Stimulated activated CD4-positive, alpha-beta T cell treated with anti-CD3 and anti-CD28 coated beads, TNF-alpha, amount 100 ng/mL, for 4 hours (primary cell): ENCODE measurements at places on chromosomes 4 and X.

GRCh38 chrX:109709129-109709631, 23.9 kb downstream of the ACSL4 start:
- DNase-seq, result no peak

DNA sequence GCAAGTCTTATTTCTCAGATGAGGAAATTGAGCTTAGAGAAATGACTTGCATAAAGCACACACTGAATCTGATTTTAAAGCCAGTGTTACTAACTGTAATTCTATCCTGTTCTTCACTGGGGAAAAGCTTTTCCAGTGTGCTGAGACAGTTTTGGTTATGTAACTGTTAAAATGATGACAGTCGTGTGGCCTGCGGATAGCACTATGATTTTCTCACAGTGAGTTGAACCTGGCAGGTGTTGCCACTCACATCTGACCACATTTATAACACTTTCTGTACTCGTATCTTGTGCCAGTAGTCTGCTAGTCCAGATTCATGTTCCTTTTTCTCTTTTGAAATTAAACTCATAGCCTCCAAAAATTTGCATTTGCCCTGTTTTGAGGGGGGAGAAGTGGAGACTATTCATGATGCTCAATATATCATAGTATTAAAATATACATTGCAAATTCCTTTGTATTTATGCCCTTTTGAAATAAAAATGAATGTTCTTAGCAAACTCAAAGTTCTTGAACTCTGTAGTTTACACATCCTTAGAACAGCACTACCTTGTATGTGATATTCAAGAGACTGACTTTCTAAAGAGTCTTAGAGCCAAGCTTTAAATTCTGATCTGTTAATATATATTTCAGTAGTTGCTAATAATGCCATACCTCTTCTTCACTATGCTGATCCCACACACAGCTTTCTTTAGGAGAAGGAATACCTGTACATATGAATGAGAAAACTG, 132.3 kb downstream of the PDLIM5 start:
- no peak for DNase-seq

DNA sequence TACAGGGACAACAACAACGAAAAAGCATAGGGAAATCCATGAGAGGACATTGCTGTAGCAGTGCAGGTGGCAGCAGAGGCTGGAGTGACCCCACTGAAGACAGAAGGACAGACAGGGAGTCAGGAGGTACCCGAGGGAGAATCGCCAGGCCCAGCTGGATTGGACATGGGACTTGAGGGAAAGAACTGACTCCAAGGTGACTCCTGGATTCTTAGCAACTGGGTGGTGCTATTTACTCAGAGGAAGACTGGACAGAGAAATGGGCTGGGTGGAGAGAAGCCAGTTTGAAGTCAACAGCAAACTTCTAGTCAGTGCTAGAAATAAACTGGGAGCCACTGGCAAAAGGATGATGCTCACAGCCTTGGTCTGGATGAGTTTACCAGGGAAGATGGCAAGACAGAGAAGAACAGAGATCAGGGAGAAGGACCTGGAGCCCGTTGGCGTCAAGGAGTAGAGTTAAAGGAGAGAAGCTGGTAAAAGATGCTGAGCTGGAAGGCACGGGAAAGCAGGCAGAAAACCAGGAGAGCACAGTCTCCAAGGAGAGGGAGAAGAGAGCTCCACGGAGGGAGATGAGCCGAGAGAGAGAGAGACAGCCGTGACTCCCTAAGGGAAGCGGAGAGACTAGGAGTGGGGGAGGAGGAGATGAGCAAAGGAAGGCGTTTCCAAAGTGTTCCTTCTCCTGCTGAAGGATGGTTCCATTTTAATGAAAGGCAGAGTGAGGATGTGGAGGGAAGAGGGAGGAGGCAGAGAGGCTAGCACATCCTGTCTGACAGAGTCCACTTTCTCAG, 119.4 kb downstream of the AFAP1 start:
- no peak for DNase-seq

GRCh38 chr4:86957215-86957614, 22.4 kb downstream of the AFF1 start:
- no peak for DNase-seq

- DNase-seq, result no peak
These were observed 1420.1 kb upstream of the TENM3 start for GRCh38 chr4:180823108-180823507.

GRCh38 chrX:69280933-69281332, 115.7 kb upstream of the PJA1 start:
- DNase-seq, result no peak

DNA sequence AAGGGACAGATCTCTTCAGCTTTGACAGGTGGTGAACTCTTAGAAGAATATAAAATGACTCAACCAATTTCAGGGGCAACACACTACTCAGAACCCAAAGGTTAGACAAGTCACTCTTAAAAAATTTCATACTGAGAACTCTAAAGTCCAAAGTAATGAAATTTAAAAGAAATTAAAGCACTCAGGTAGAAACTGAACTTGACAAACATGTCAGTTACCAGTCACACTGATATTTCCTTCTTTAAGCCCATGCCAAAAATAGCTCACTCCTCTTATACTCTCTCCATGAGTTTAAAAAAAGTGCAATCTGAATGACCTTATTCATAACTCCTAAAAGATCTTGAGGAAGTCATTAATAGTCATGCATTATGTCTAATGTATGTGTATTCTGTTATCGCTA, 40.3 kb downstream of the AMMECR1 start:
- DNase-seq, result no peak

DNA sequence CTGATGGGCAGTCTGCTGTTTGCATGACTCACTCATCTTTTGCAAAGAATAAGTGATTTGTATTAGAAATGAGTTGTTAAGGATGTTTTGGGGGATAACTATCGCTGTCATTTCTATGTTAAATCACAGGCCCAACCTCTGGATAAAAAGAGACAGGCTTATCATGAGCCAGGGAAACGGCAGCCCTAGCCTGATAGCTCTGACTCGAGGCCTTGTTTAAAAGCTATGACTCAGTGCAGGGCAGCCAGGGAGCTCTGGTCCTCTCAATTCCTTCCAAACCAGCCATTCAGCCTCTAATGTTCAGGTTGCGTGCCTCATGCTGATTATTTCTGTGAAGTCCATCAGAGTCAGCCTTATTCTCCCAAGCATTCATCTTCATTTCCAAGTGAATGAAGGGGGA, 305.9 kb upstream of the HAND2 start:
- DNase-seq, result no peak

GRCh38 chr4:1582227-1582626, 101.9 kb downstream of the FAM53A start:
- no peak for DNase-seq

- DNase-seq, result no peak
These were observed 3.8 kb downstream of the CHST7 start for GRCh38 chrX:46577221-46578005.

DNA sequence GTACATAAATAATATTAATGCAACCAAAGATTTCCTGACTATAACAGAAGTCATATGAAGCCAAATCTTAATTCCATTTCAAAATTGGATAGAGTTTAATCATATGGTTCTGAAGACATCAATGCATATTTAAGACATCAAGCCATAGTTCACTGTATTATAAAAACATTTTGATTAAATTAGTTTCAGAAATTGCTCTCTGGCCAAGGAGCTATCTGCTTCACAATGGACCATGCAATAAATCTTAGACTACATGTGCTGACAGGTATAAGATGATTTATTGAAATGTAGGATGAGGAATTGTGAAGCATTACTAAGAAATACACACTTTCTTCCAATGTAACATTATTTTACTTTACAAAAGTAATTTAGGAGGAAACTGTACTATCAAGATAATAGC, 81.6 kb downstream of the MID1 start:
- DNase-seq, result no peak

- DNase-seq, result no peak
These were observed 550.3 kb downstream of the RAB28 start for GRCh38 chr4:12933760-12934221.

- DNase-seq, result no peak
These were observed 56.3 kb downstream of the SERTM2 start for GRCh38 chrX:111567542-111568255.

DNA sequence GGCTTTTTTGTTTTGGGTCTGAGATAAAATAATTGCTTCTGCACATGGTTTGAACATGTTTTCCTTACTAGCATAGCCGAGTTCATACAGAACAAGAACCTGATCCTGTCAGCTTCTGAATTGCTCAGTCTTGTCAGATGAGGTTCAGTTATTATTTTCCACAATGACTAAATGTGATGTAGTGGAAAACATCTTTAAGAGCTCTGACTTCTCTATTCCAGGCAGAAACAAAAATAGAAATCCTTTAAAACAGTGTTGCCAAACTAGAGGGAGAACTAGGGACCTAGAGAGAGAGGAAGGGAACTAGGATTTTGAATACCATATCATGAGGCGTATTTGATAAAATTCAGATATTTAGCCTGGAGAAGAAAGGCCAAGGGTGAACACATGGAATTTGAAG, 2.0 kb downstream of the ATP6AP2 start:
- no peak for DNase-seq

GRCh38 chr4:13912966-13913365, 285.4 kb upstream of the BOD1L1 start:
- DNase-seq, result no peak

DNA sequence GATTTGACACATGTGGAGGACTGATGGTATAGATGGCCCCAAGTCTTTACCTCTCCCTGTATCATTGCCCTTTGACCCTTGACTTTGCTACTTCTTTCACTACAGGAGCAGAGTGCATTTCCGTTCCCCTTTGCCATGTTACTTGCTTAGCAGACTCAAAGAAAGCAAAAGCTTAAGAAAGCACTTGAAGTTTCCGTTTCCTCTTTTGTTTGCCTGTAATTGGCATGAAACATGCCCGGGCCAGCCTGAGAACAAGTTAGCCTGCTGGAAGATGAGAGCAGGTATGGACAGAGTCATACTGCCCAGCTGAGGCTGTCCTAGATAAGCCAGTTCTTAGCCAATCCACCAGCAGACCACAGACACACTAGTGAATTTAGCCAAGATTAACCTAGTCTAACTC, 206.0 kb downstream of the BCOR start:
- no peak for DNase-seq

- no peak for DNase-seq
These were observed 70.4 kb downstream of the FGFBP1 start for GRCh38 chr4:15868111-15868510.

- DNase-seq, result no peak
These were observed 235.4 kb downstream of the SPRY1 start for GRCh38 chr4:123631786-123632692.

GRCh38 chrX:68693481-68694434, 46.3 kb downstream of the STARD8 start:
- no peak for DNase-seq

GRCh38 chrX:24398766-24399165, 38.3 kb downstream of the SUPT20HL1 start:
- no peak for DNase-seq

- DNase-seq, result no peak
These were observed 954.3 kb downstream of the PCDH7 start for GRCh38 chr4:31674313-31674947.

- DNase-seq, result no peak
These were observed 448.2 kb upstream of the FAT1 start for GRCh38 chr4:187171706-187172339.

DNA sequence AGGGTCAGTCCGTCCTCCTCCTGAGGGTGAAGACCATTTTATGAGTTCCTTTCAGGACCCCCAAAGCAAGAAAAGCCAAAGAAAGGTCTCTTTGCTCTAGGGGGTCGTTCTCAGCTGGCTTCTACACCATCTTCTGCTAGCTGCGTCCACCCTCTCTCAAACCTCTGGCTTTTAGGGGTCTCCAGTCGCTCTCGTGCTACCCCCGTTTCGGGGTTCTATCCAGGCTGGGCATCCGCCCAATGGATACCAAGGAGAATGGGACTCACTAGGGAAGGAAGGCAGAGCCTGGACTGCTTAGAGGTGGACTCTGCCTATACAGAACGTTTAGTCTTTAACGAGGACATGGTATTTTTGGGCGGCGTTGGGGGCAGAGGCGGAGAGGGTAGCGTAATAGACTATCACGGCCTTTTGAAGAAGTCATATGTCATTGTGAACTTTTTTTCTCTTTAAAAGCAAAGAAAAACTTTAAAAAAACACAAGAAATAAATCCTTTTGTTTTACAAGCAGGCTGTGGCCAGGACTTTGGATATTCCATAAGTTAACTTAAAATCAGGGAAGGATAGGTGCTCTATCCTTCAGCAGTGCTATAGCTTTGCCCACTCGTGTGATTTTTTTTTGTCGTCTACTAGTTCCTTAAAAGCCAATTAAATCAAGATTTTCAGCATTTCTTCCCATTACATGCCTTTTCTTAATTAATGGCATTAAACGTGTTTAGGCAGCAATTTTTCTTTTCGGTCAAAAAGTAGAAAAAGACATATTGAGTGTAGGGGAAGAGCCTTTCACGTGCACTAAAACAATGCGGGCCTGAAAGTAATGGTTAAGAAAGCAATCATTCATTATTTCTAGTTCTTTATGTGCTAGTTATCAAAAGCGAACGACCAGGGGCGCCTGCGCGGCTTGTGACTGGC, 7.2 kb upstream of the PITX2 start:
- no peak for DNase-seq

DNA sequence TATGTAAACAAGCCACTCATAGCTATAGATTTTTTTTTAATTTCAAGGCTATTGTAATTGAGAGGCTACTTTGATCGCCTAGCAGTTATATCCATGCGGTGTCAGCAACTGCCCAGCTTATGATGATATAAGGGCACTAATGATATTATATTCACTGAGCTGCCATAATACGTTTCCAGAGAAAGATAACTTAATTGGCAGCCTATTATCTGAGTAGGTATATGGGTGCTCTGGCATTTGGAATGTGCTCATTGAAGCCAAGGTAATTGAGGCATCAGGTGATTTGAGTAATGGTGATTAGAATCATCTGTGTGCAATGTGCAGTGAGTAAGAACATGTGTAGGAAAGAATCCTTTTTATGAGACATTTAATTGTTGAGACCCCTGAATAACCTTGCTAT, 490.0 kb downstream of the CENPC start:
- no peak for DNase-seq

GRCh38 chrX:33592396-33592795, 381.0 kb upstream of the DMD start:
- no peak for DNase-seq

DNA sequence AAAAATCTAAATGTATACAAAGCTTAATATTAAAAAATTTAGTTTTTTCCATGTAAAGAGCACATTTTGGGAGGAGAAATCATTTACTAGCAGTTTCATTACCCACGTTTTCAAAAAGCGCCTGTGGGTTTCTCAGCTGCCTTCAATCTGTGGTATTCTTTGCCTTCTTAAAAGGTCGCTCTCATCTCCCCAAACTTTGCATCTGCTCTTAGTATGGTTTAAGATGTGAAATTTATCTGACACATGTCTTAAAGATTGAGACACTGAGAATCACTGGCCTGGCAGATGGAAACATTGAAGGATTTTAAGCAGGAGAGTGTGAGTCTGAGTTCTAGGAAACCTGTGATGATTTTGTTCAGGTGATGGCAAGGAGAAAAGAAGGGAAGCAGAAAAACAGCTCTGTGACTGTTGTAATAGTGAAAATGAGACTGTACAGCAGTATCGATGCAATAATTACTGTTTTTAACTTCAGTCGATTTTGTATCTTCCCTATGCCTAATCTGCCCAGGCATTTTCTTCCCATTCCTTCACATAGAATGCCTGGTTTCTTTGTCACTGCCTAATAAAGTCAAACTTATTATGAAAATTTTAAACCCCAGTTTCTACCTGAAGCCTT, 75.9 kb downstream of the PAQR3 start:
- no peak for DNase-seq

GRCh38 chrX:43702079-43702524, 46.0 kb downstream of the MAOA start:
- DNase-seq, result no peak
